ENCODE measurements at places on chromosomes 7 and 10.

DNA sequence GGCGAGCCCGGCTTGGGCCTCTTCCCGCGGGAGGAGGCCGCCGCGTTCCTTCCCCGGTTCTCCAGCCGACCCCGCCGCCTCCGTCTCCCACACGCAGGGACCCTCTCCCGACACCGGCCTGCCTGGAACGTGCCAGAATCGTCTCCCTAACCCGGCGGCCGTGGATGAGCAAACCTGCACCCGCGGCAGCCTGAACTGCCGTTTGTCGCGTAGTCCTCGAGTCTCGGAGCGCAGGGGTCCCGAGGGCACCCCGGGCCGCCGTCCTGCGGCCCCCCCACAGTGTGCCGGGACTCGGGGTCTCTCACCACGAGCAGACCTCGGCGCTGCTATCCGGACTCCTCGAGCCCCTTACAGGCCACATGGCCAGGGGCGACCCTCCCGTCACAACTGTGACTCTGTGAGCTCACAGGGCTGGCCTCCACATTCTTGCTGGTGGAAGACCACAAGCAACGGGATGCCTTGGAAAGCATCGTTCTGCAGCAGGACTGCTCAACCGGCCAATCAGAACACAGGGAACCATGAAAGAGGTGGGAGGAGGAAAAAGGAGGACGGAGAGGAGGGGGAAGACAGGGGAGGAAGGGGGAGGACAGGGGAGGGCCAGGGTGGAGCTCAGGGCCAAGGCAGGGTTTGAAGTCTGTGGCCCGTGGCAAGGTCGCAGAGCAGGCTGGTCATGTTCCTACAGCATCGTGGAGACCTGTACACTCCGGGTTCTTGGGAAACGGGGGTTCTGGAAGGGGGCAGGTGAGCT is 276.9 kb downstream of the DNAJB6 start:
- DNase-seq = no peak

DNA sequence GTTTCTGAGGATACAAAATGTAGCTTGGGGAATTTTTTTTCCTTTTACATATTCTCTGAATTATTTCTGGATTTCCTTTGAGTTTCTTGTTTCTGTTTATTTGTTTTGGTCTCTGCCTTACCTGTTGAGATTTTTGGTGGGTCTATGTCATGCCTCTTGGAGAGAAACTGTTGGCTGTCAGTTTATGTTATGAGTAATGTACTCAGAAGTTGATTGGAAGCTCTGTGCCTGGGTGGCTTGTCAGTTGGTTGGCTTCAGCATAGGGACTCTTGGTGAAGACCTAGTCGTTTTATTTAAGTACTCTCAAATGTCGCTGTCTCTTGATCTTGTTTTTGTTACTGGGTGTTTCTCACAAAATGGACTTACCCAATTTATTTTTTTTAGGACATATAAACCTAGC is 132.4 kb downstream of the CDK14 start:
- DNase-seq = no peak

GRCh38 chr10:63057509-63057908 is 75.6 kb upstream of the NRBF2 start:
- DNase-seq = no peak

DNA sequence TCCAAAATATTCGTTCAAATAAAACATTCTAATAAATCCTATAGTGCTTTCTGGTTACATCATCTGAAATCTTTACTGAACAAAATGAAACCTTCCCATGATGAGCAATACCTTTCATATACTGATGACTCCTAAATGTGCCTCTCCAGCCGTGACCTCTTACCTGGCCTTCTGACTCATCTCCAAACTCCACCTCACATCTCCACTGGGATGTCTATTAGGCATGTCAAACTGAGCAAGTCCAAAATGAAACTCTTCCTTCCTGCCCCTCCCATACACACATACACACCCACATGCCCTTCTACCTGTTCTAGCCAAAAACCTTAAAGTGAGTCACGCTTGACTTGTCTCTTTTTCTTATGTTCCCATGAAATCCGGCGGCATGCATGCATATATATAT is 22.9 kb downstream of the GSAP start:
- no peak for DNase-seq

DNA sequence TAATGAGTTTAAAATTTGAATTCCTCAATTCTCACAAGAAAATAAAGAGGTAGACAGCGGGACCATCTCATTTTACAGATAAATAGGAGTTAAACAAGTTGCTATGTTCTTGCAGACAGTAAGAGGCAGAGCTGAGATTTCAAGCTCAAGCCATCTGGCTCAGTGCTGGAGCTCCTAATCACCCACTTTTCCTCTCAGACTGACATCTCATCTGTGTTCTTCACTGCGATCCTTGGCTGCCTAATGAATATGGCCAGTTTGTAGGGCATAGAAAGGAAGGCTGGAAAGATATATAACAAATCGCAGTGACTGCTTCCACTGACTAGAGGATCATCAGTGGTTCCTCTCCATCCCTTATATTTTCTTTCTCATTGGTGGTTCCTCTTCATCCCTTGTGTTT is 151.2 kb downstream of the MPP7 start:
- DNase-seq = no peak

DNA sequence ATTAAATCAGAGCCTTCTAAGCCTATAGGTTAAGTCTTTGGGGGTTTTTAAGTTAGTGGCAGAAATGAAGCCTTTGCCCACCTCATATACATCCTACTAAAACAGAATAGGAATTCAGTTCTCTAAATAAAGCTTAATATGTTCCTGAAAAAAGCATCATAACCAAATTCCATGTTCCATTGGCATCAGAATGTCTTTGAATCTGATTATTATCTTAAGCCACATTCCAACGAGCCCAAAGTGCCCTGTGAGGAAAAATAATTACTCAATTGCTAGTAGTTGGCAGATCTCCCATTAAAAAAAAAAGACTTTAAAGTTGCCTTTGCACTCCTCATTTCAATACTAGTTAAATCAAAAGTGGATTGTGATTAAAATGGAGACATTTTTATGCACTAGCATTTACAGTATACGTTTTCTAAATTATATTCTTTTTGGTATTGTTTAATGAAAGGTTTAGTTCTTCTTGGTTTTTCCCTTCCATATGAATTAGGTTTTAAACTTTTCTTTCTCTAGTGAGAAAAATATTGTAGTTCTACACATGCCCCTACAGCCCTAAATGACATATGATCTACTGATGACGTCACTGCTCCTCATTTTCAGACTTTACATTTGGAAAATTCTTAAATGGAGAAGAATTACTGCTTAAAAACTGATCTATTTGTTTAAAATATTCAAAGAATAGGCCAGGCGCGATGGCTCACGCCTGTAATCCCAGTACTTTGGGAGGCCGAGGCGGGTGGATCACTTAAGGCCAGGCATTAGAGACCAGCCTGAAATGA is 54.3 kb upstream of the CABCOCO1 start:
- no peak for DNase-seq

- DNase-seq = no peak
These were observed 457.9 kb upstream of the TPK1 start for GRCh38 chr7:145293754-145294153.

- no peak for DNase-seq
These were observed at the start of gene CUX1 for GRCh38 chr7:101817471-101818286. Gene CUX1 (plus strand): TSS chr7:101817626. CDS start chr7:101817640, 14 bp downstream.

- no peak for DNase-seq
These were observed 139.3 kb downstream of the FRMD4A start for GRCh38 chr10:14191407-14191806.

GRCh38 chr7:41731493-41732435 is 28.9 kb upstream of the INHBA start:
- no peak for DNase-seq

DNA sequence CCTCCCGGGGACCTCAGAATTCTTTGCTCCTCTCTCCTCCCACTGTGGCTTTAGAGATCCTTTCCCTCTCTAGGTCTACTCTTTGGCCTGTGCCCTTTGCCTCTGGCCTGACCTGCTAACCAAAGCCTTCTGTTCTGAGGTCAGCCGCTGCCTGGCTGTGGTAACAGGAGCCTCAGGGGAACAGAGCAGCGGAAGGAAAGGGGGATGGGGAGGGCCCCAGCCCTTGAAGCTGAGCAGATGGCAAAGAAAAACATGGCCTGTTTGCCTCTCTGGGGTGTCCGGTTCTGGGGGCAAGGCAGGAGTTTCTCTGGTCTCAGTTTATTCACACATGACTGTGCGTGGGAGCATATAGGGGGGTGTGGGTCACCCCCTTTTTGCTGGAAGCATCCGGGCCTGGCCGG is 28.2 kb downstream of the COL26A1 start:
- DNase-seq = peak; percentile 36

DNA sequence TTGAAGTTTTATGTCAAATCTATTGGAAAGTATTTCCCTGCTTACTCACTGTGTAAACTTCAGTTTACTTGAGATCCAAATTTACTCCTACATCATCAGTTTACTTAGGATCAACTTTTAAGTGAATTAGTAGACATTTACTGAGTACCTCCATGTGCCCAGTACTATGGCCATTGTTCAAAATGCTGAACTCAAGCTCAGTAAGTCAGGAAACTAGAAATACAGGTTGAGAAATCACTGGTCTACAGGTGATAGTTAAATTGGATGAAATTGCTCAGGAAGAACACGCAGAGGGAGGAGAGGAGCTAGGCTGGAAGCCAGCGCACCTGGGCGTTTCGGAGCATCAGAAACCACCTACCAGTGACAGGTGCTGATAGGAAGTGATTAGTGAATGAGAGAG is 25.5 kb upstream of the EBLN1 start:
- no peak for DNase-seq

DNA sequence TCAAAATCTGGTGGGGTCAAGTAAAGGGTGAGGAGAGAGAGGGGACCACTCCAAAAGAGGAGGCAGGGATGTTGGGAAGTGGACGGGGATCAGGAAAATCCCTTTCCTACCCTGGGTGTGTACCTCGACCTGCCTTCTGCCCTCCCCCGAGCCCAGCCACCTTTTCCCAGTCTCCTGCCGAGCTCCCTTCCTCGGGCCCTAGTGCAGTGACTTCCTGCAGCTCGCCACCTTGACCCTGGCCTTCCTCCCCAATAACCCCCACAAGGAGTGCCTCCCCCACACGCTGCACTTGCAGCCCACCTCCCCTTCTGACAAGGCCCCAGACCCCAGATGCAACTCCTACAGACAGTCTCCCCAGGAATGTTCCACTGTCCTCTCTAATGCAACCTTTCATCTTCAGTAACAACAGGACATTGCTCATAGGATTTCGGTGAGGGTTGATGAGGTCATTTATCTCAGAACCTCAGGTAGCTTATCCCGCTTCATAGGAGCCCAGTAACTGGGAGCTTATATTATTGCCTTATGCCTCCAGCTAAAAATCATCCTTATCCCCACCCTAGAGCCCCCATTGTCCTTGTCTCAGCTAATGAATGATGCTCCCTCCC is 90.1 kb downstream of the MKI67 start:
- DNase-seq = no peak

DNA sequence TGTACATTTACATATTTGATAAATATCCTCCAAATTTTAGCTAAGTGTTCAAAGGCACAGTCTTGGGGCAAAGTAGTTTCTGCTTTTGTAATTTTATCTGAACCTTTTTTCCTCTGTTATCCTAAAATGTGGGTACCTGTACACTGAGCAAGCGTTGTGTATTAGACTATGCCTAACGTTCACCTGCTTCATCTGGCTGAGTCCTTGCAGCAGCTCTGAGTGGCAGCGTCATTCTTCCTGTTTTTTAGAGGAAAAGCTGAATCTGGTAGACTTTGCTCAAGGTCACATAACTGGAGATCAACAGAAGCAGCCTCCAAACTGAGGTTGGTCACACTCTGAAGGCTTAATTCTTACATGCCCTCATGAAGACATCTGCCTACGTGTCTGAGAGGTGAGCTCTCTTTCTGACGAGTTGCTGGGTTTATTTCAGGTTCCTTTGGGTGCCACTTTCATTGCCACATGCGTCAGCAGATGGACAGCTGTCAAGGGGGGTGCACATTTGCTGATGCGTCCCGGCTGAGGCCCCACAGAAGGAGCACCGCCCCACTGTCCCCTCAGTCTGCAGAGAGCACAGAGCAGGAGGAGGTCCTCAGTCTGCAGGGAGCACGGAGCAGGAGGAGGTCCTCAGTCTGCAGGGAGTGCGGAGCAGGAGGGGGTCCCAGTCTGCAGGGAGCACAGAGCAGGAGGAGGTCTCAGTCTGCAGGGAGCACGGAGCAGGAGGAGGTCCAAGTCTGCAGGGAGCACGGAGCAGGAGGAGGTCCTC is 406.5 kb upstream of the SHH start:
- DNase-seq = no peak

- no peak for DNase-seq
These were observed 125.0 kb upstream of the AKR1E2 start for GRCh38 chr10:4701016-4701415.

- DNase-seq = no peak
These were observed 7.4 kb downstream of the PRPS1L1 start for GRCh38 chr7:18020138-18020715.

DNA sequence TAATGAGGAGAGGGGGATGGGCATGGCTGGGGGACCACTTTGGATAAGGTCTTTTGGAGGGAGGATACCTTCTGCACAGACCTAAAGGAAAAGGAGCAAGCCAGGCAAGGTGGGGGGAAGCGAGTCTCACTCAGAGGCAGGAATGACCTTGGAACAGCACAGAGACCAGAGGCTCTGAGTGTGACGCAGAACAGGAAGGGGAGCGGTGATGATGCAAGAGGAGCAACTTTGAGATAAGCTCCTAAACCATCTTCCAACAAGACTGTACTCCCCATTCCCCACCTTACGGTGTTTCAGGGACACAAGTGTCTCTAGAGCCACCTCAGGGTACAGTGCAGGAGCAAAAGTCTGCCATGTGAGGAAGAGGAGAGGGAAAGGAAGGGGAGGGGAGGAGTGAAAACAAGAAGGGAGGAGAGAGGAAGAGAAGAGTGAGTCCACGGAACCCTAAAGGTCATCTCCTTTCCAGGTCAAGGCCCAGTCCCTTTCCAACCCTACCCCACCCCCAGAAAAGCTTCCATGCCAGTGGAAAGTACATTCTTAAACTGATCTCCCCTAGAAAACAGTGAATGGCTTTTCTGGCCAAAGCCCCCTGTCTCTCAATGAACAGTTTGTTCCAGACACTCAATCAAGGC is 54.1 kb downstream of the JAZF1 start:
- no peak for DNase-seq

- no peak for DNase-seq
These were observed 19.2 kb upstream of the PTPRN2 start for GRCh38 chr7:158606671-158607424.

DNA sequence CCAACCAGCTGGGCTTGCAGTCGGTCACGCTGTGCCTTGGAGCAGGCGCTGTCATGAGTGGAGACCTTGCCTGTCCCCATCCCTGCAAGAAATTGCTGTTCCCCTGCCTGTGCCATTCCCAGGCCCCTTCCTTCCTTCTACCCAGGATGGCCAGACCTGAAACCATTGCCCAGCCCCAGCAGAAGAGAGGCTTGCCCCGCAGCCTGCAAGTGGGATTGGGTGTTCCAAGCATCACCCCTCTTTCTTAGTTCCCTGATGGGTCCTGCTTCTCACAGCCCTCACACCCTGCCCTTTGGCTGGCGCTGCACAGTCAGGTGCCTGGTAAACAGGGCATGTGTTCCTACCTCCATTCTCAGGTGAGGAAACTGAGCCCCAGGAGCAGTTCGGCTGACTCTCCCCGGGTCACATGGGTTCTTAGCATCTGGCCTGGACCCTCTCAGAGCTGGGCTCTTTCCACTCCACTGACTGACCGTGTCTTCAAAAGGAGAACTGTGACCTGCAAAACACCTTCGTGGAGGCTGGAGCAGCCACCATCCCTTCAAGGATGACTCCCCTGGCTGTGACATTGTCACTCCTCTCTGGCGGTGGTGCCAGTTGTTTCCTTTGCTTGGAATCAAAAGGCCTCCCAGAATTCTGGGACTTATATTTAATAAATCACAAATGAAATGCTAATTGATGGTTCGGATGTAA is 41.9 kb upstream of the PDCD4 start:
- no peak for DNase-seq

- no peak for DNase-seq
These were observed 167.0 kb downstream of the ARID5B start for GRCh38 chr10:62068464-62068863.

- no peak for DNase-seq
These were observed 111.2 kb downstream of the RALA start for GRCh38 chr7:39734633-39735004.
